ENCODE measurements at places on chromosomes 3 and 15.

GRCh38 chr15:100457201-100457600, 71.5 kb downstream of the CERS3 start:
- DNase-seq: no peak

GRCh38 chr3:23271876-23272741, 69.0 kb downstream of the UBE2E2 start:
- no peak for DNase-seq

DNA sequence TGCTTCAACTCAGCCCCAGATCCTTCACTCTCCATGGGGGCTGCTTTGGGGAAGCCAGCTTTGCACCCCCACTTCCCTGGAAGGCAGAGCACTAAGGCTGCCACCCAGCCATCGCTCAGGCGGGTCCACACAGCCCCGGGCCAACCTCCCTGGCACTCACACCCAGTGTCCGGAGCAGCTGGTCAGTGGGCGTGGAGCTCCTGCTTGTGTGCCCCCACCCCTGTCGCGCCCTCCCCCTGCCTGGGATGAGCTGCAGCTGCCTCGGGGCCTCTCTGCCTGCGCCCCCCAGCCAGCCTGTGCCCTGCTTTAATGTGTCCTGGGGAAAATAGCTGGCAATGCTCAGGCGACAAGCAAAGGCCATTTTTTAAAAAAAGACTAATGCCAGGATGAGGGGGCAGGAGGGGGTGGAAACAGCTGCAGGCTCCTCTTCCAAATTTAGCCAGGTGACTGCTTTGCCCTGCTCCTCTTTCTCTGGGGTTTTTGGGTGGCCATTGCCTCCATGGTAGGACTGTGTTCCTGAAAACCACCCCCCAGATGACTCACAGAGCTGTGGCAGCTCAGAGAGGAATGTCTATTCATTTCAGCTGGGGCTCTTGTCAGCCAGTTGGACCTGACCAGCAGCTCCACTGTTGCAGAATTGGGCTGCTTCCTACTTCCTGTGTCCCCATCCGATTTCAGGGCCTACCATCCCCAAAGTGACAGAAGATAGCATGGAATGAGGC, 65.0 kb downstream of the CEMIP start:
- no peak for DNase-seq

DNA sequence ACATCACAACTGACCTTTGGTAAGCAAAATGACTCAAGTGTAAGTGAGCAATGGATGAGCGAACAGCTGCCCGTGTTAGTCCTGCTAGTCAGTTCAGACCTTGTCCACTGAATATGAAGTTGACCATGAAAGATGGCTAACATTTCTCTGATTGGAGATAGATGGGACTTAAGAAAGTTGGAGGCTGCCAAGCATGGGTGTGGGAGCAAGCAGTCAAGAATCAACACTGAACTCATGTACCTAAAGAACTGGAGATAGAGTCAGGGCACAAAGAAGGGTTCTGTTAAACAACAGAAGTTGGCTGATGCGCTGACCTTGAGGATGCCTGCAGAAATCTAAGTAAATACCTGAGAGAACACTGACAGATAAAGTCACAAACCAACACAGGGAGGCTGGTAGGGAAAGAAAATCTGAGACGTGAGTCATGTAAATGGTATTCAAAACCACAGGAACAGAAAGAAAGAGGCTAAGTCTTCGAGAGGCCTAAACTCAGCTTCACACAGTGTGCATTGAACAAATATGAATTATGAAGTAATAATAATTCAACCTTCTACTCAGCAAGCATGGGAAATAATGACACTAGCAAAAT, 30.7 kb upstream of the ANPEP start:
- DNase-seq: no peak

GRCh38 chr3:124759666-124760401, 29.6 kb downstream of the UMPS start:
- DNase-seq: no peak

- DNase-seq: no peak
These were observed 119.9 kb upstream of the GAP43 start for GRCh38 chr3:115503394-115503793.

- DNase-seq: no peak
These were observed 185.7 kb upstream of the THRB start for GRCh38 chr3:24680214-24680967.

DNA sequence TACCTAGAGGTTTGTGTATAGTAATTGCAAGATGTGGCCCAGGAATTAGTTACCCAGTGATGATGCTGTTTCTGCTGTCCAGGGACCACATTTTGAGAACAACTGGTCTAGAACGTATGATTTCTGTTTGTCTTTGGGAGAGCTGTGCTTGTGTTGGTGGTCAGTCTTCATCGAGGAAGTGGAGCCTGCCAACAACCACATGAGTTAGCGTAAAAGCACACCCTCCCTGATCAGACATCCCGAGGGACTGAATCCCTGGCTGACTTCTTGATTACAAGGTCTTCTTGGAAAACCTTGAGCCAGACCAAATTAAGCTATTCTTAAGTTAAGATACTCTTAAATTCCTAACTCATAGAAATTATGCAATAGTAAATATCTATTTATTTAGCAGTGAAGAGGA, 81.7 kb upstream of the ZPLD1 start:
- DNase-seq: no peak

DNA sequence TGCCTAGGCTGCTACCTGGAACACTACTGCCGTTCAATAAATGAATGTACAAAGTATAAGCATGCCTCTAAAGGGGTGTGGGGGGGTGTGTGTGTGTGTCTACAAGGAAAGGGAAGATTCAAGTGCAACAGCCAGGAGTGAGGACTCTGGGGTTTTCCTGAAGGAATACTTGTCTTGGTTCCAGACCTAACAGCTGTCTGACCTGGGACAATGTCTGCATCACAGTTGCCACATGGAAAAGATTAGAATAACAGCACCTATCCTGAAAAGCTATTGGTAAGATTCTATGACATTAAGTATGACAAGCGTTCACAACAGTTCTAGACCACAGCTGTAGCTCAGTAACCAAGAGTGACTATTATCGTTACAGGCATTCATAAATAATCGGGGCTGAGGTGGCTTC, 345.2 kb downstream of the FOXP1 start:
- DNase-seq: no peak

DNA sequence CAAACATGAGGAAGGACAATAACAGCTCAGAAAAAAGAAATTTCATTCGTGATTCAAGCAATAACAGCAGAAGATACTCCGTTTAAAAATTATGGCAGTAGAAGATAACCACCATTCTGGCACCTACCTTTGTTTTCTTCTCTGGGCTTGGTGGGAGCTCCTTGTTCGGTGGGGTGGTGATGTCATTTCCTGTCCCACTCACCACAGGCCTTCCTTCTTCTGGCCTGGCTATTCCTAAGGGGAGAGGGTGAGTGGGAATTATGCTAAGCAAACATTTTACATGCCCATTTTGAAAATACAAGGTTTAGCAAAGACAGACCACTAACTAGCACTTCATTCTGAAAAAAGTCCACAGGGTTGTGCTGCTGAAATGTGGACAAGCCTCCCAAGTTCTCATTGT, 74.4 kb downstream of the DHX30 start:
- no peak for DNase-seq

- DNase-seq: no peak
These were observed 93.8 kb upstream of the SLC4A7 start for GRCh38 chr3:27578032-27578431.

- no peak for DNase-seq
These were observed 52.1 kb downstream of the TGFBR2 start for GRCh38 chr3:30658328-30659052.

GRCh38 chr3:169150920-169151319, 512.6 kb downstream of the MECOM start:
- no peak for DNase-seq

All from stimulated activated CD8-positive, alpha-beta memory T cell treated with anti-CD3 and anti-CD28 coated beads, Interleukin-12 subunit alpha, Interleukin-12 subunit beta, amount 100 ng/mL, for 4 hours (primary cell).